HCT116 (cell line): ENCODE measurements at places on chromosomes 2 and 18.

- no peak for DNase-seq
These were observed 99.0 kb downstream of the NETO1 start for GRCh38 chr18:72768681-72769229.

DNA sequence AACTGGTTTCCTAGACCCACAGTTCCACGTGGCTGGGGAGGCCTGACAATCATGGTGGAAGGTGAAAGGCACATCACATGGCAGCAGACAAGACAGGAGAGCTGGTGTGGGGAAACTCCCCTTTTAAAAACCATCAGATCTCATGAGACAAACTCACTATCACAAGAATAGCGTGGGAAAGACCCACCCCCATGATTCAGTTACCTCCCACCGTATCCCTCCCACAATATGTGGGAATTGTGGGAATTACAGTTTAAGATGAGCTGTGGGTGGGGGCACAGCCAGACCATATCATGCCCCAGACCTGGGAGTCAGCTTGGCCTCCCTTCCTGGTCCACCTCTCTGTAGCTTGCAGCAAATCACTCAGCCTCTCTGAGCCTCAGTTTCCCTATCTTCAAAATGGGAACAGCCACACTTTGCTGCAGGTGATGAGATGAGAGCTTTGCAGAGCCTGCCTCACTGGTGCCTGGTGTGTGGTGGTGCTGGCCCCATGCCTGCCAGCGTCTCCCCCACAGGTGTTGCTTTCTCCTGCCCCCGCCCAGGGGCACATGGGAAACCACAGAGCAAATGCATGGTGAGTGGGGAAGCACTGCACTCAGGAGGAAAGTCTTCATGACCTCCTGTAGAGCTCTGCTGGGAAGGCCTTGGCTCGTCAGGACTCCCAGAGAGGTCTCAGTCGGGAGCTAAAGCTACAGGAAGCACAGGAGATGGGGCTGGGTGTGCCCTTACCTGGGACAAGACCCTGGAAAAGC lies 31.1 kb downstream of the GREB1 start:
- no peak for DNase-seq

- no peak for DNase-seq
These were observed 29.0 kb downstream of the ANO7 start for GRCh38 chr2:241217320-241218031.

DNA sequence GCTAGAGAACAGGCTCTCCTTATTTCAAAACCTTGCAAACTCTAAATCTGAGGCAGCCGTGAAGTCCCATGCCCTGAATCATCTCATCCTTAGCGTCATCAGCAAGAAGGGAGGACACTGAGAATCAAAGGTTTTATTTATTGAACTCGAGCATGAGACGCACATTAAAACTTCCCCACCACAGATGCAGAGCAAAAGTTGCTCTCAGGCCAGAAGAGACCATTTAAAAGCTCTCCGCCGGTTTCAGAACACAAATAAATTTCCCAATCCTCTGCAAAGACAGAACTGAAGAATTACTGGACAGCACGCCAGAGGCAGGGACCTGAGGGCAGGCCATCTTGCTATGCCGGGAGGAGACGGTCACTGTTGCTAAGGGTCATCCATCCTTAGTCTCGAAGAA lies 1.3 kb downstream of the AMMECR1L start:
- DNase-seq: no peak

DNA sequence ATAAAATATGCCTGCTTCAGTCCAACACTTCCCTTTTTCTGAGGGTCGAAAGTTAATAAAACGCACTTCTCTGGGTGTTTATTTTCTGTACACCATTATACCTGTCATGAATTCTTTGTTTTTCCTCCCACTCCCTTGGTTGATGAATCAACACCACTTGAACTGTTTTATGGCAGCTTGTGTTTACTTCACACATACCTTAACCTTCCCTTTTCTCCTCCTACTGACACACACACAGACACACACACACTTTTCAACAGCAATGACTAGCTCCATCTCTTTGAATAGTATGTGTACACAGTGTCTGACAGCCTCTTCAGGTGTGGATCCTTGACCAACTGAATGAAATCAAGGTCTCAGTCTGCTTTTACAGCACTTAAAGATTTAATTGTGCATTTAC lies 91.3 kb downstream of the SATB2 start:
- no peak for DNase-seq

GRCh38 chr2:203451689-203452088 lies 83.4 kb downstream of the RAPH1 start:
- no peak for DNase-seq

DNA sequence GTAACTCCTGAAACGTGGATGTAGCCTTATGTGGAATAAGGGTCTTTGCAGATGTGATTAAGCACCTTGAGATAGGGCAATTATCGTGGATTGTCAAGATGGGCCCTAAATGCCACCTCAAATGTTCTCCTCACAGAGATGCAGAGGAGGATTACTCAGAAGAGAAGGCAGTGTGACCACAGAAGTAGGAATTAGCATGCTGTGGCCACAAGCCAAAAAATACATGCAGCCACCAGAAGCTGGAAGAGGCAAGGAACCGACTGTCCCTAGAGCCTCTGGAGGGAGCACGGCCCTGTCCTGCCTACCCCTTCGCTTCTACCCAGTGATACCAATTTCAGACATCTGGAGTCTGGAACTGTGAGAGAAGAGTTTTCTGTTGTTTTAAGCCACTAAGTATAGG lies 47.3 kb upstream of the MGAT5 start:
- DNase-seq: no peak

DNA sequence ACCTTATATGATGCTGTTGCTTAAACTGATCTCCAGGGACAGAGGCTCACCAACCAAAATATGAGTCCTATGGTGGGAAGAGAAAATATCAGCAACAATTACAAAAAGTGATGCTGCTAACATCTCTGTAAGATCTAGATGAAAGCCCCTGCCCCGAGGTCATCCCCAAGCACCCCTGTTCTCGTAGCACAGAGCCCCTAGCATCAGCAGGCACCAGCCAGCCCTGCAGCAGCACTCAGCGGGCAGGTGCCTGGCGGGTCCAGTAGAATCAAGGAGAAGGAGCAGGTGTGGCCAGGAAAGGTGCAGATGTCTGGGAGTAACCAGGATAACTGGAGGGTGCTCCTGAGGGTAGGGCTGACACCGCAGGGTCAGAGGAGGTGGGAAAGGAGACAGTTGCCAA lies 474.2 kb upstream of the MYT1L start:
- no peak for DNase-seq

- no peak for DNase-seq
These were observed 102.0 kb upstream of the TMEM200C start for GRCh38 chr18:5997361-5997760.

GRCh38 chr2:104599787-104600510 lies 254.0 kb upstream of the POU3F3 start:
- no peak for DNase-seq

DNA sequence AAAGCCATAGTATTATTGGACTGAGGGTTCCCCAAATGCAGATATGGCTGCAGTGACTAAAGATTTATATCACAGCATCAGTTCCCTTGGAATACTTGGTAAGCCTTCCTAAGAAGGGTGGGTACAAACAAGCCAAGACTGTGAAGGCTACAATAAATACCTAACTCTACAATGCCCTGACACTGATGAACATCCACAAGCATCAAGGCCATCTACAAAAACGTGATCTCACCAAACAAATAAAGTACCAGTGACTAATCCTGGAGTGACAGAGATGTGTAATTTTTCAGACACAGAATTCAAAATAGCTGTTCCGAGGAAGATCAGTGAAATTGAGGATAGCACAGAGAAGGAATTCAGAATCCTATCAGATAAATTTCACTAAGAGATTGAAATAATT lies 254.5 kb downstream of the PARD3B start:
- no peak for DNase-seq

DNA sequence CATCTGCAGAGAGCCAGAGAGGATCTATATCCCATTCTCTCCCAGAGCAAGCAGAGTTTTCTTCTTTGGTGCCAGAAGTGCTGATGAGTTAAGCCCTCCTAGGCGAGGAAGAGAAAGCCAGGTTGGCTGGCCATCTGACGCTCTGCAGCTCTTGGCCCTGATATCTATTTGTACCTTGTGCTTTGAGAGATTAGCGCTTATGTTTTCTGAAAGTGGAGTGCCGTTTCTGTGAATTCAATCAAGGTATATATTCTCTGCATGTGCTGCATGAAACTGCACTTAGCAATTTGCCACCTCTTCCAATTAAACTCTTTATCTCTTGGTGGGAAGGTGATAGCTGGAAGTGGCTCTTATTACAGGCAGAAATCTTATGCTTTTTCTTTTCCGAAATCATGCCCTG lies 177.5 kb downstream of the LPIN1 start:
- no peak for DNase-seq

DNA sequence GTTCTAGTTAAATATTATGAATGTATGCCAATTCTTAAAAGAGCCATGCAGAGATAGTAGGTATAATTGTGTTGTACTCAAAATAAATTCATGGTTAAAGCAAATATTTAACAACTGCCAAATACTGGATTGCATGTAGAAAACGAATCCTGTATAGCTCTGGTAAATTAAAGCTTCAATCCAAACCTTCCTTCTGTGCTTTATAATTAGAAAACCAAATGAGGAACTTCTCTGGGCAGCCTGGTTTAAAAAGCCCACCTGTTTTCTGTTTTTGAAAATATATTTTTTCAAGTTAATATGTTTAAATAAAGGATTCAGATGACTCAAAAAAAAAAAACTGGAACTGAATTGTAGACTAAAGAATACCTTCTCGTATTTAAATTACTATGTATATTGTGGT lies 48.3 kb upstream of the ITGA4 start:
- DNase-seq: no peak

- no peak for DNase-seq
These were observed 177.9 kb downstream of the TRABD2A start for GRCh38 chr2:84702941-84703340.

DNA sequence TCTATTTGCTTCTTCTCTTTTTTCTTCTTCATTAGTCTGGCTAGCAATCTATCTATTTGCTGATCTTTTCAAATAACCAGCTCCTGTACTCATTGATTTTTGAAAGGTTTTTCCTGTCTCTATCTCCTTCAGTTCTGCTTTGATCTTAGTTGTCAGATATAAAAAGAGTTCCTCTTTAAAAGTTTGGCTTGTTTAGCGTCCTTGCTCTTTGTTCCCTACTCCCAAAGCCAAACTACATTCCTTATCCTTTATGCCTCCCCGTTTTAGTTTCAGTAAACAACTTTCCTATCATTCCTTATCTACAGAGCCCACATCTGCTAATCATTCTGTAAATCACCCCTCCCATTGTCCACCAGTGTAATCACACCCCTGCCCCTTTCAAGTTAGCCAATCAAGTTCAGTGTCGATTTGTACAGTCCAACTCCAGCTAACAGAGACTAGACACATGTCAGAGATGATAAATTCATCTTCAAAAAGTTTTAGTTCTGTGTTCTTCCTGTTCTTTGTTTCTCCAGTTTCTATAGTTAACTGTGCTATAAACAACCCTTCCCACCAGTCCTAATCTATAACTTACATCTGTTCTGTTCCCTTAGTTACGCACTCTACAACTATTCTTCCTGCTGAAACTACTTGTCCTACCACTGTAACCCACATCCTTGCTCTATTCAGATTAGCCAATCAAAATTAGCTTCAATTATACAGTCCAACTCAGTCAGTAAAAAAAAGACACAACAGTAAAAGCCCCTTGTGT lies 44.4 kb downstream of the TFPI start:
- no peak for DNase-seq

- no peak for DNase-seq
These were observed 24.8 kb downstream of the GAREM1 start for GRCh38 chr18:32445846-32446245.

DNA sequence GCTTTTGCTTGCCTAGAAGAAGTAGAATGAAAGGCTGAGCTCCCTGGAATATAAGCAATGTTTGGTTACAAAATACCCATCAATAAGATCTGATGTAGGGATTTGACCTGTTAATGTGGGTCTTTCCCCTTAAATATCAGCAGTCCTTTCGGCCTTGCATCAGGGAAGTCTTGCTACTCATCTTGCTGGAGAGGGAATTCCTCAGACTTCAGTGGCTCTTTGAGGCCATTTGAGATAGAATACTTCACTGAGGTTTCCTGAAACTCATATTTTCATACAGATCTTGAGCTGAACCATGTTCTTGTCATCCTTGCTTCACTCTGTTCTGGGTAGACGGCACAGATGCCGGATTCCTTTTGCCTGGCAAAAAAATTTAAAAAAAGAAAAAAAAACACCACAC lies 3.9 kb downstream of the TWIST2 start:
- DNase-seq: no peak
